ENCODE measurements at places on chromosomes 16 and 17. TPM values are rescaled to one million over a fixed set of nuclear protein-coding genes. Genes with fewer than 3 reads are reported as not detected.

DNA sequence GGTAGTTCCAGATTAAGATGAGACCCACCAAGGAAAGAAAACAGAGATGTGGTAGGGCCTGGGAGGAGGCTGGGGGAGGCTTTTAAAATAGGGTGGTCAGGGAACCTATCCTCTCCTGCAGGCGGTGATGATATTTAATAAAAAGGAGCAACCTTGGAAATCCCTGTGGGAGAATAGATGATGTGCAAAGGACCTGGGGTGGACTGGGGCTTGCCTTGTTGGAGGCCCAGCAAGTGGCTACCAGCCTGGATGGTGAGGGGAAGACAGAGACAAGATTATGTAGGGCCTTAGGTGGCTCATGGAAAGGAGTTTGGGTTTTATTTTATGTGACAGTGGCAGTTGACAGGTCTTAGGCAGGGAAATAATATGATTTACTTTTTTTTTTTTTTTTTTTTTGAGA, 1.8 kb downstream of the POLR3E start:
- no peak for DNase-seq

- DNase-seq = no peak
Observed at GRCh38 chr16:10892782-10893318, 15.8 kb downstream of the CIITA start.

DNA sequence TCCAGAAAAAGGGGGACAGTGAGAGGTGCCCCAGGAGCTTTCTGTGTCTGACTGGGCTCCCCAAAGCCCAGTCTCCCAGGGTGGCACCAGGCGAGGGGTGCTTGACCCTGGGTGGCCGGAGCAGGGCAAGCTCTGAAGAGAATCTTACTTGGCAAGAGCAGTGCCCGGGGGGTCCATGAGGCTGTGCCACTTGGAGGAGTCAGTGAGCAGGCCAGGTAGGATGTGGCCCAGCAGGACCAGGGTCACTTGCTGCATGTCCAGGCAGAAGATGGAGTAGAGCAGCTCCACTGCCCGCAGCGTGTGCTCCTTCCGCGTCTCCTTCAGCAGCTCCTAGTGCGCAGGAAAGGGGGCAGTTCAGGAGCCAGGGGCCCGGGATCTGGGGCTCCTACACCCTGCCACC, 7.3 kb downstream of the CSF3 start:
- DNase-seq = no peak

MYL4 gene
- not detected for total RNA-seq

TUFM gene
- 92.8 TPM for total RNA-seq

KRT40 gene
- total RNA-seq = not detected
